ENCODE measurements at places on chromosomes 4 and X.
A peak's percentile ranks its signal among the peaks of the same experiment; 100 is the strongest.

DNA sequence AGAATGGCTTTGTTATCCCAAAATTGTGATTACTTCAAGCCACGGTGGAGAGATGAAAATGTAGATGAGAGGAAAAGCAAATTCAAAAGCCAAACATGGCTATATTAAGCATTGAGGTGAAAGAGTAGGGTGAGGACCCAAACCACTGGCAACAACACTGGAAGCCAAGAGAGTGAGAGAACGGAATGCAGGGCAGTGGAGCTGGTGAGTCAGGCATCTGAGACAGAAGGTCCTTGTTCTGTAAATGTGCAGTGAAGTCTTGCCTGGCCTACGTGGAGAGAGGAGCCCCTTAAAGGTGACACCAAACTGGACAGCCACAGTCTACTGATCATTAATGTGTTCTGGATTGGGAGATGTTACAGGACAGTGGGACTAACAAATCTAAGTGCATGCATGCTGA, 22.8 kb upstream of the SEC24B start:
- no peak for DNase-seq

- DNase-seq: no peak
These were observed 269.7 kb downstream of the HS3ST1 start for GRCh38 chr4:11158971-11159370.

- no peak for DNase-seq
These were observed 41.4 kb downstream of the SPRY1 start for GRCh38 chr4:123438031-123438430.

GRCh38 chrX:23855569-23855968, 52.2 kb downstream of the APOO start:
- DNase-seq: no peak

- DNase-seq: no peak
These were observed 42.0 kb upstream of the IGSF1 start for GRCh38 chrX:131331152-131331551.

DNA sequence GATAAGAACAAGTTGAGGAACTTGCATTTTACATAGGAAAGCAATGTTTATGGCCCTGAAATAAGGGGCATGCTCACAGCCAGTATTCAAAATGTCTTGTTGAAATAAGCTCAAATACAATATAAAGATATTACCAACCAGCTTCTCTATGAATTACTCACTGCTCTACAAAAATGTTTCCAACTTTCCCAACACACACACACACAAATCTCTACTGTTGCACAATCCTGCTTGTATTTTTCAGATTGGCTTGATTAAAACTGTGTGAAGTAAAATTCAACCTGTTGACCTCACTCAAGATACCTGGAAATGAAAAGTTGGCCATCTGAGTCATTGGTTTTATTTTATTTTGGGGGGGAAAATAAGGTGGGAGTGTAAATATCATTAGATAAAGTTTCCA, 128.6 kb downstream of the CHIC2 start:
- DNase-seq: no peak

- DNase-seq: no peak
These were observed 10.8 kb upstream of the TREX2 start for GRCh38 chrX:153456704-153457103.

DNA sequence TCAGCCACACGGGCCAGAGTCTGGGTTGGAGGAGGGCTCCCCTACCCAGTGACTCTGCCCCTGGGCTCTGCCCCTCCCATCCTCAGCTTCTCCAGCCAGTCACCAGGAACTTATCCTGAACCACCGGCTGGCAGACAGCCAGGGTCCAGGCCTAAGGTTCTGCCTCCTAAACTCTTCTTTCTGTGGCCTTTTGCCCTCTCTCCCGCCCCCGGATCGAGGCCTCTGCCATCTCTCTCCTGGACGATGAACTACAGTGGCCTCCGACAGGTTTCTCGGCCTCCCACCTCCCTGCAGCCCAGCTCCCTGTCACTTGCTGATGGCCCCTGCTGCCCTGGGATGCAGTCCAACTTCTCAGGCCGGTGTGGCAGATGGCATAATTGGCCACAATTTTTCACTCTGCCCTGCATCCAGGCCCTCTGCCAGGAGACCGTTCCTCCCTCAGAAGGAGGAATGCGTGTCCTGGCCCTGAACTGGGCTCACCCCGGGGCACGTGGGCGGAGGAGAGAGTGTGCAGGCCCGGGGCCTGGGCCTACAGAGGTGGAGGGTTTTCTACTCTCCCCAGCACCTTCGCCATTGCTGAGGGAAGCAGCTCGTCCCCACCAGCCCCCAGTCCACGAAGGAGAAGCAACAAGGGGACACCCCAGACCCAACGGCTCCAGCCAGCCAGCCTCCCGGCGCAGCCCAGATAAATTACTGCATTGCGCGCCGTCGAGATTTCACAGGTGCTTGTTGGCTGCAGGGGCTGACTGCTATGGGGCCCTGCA, 81.9 kb upstream of the LRPAP1 start:
- DNase-seq: no peak

GRCh38 chr4:138241281-138242075, 671 bp downstream of the SLC7A11 start:
- DNase-seq: no peak

DNA sequence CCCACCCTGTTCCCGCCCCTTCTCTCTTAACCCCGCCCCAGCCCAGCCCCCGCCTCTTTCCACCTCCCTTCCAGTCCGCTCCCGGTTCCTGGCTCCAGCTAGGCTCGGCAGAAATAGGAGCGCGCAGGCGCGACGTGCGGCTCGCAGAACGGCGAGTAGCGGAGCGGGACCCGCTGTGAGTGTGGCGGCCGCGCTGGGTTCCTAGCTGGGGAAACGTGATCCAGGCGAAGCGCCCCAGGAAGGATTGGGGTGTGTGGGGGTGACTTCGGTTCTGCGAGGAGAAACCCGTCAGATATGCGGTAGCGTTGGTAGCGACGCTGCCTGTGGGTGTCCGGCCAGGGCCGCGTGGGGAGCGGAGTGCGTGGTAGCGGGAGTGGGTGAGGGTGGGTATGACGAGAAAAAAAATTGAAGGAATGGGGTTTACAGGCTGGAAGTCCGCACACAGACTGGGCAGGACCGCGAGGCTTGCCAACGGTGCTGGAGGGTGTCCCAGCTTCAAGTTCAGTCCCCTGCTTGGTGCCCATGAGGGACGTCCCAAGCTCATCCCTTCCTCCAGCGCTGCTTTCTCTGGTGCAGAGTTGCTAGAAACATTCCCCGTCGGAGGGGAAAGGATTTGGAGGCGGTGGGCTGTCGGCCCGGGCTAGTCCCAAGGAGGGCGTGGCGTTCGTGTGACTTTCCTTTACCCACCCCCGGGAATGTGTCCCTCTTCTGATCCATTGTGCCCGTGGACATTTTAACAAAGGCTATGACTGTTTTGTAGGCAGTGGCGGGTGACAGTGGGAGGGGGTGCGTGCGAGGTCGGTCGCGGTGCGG, at the start of gene PRRG1:
Gene PRRG1 (plus strand): TSS at position 144 of the 813 bp plus-strand sequence. CDS start 56,886 bp downstream, outside the sequence.
- DNase-seq: peak; percentile 80

- no peak for DNase-seq
These were observed 134.2 kb downstream of the SORBS2 start for GRCh38 chr4:185677637-185678314.

DNA sequence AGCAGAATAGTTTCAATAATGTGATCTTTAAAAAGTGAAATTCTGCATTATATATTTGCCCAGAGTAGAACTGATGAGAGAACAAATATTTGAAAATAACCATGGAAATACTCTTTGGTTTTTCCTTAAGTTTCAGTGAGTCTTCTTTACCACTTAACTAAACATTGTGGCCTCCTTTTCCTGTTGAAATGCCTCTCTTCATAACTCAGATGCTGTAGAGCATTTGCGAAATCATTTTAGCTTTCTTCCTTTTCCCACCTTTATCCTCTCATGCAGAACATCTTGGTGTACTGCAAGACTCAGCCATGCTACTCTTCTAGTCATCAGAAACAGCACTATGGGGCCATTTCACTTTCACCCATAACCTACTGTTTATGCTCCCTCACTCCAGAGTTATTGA, 48.2 kb downstream of the CASK start:
- no peak for DNase-seq

- DNase-seq: no peak
These were observed 174.2 kb upstream of the HAND2 start for GRCh38 chr4:173704201-173704600.

DNA sequence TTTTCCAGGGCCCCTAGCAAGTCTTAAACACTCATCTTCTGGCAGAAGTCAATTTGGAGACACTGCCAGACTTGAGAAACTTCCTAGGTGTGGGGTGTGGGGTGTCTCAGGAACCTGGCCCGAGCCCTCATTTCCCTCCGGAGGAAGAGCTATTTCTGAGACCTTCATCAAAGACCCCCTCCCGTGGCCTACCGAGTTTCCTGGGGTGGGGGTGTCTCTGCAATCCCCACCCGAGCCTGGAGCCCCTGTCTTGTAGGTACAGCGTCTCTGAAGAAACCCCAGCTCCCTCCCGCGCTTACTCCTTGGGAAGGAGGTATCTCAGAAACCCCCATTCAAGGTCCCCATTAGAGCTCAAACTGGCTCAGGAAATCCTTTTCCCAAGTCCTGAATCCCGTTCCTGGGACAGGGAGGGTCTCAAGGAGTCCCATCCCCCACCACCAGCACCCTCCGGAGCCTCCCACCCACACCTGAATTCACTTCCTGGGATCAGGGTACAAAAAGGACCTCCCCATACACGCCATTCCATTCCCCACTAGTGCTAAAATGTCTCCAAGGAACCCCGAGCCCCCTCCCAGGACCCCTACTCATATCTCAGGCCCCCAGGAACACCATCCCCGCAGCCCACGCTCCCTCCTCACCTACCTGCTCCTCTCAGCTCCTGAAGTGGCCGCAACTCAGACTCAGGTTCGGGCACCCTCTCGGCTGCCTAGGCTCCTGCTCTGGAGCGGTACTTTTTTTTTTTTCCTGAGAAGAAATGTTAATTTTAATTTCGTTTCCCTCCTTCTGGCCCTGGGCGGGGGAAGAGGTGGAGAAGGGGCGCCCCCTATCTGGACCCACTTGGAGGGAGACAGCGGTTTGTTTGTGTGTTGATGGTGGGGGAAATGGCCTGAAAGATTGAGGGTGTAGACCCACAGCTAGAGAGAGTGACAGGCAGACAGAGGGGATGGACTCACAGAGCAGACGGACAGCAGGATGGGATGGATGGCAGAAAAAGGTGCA, 1.1 kb downstream of the SLC38A5 start:
- peak; percentile 15 for DNase-seq

DNA sequence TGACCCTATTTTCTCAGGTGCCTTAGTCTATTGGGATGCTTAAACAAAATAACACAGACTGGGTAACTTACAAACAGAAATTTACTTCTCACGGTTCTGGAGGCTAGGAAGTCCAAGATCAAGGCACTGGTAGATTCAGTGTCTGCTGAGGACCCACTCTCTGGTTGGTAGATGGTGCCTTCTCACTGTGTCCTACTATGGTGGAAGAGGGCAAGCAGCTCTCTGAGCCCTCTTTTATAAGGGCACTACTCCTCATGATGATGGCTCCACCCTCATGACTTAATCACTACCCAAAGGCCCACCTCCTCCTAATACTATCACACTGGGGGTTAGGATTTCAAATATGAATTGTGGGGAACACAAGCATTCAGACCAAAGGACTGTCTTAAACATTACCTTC, 11.8 kb downstream of the SMIM14 start:
- no peak for DNase-seq

- DNase-seq: no peak
These were observed 48.7 kb upstream of the KLHL4 start for GRCh38 chrX:87468941-87469340.

DNA sequence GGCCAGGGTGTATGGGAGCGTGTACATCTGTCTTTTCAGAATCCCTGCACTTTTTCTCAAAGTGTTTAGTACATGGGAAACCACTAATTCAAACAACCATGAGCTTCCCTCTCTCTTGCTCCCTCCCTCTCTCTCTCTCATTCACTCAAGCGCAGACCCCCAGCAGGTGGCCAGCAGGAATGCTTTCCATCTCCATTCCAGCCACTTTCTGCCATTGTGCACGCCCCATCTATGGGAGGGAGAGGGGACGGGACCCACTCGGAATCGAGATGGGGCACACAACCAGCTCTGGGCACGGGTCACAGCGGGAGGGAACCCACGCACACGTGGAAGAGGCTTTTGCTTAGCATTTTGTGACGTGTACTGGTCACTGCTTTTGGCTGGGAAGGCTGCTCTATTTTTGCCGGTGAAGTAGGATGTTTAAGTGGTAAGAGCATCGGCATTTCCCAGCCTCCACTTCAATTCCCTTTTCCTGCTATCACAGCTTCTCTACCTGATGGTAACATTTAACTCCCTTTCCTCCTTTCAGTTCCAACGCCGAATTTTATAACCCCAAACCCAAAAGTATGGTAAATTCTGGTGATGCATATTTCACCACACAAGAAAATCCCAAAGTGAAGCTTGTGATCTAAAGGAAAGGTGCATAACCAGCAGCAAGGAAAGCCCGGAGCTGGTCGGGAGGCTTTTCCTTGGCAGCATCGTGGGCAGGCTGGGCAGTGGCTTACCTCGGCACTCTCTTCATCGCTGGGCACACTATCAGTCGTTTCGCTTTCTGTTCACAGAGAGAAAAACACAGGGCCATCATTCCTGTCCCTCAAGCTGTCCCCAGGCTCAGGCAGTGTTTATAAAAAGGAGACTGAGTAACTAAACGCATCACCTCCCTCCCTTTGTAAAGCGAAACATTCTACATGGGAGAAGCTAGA, 84.1 kb downstream of the IRF2 start:
- no peak for DNase-seq

DNA sequence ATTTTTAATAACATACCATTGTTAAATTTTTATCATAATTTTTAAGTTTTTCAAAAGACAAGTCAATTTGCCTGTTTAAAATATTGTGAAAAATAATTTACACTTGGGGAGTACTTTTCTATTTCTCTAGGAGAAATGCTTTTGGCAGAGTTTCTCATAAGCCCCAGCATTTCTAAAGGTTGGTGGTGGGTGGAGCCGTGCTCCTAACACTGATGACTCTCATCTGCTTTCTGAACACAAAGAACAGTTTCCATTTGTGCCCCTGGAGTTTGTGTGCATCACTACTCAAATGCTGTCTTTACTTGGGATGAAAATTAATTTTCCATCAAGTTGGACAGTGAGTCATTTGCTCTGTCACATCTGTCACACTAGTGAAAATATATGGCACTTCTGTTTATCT, 57.6 kb downstream of the TNIP2 start:
- no peak for DNase-seq

DNA sequence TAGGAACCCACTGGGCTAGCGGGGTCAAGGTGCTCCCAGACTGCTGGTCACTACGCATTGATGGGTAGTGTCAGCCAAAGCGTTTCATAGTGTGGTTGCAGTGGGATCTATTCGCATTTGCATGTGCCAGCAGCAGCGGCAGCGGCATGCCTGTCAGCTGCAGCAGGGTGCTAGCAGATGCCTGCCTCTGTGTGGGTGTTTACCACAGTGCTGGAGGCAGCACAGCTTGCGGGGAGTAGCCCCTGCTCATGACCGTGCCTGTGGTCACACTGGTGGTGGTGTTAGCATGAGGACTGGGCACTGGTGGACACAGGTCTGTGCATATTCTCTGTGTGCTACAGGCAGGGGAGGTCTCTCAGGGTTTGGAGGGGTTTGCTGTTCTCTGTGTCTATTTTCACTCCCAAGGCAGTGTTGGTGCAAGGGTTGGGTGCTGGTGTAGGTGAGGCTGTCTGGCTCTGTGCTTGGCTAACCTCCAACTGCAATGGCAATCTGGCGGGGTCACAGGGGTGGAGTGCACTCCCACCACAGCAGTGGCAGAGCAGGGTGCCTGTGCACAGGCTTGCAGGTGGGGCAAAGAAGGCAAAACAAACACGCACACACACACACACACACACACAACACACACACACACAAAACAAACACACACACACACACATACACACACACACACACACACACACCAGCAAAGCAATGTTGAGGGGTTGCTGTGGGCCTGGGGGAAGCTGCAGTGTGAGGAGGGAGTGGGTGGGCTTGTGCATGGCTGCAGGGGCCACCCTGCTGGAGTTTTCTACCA, 184.4 kb downstream of the GLUD2 start:
- no peak for DNase-seq

Measured in NCI-H460 (cell line).